ENCODE measurements at places on chromosomes 6 and 20.

- peak; percentile 33 for DNase-seq
Observed at GRCh38 chr20:19815553-19815991, 57.5 kb downstream of the RIN2 start.

DNA sequence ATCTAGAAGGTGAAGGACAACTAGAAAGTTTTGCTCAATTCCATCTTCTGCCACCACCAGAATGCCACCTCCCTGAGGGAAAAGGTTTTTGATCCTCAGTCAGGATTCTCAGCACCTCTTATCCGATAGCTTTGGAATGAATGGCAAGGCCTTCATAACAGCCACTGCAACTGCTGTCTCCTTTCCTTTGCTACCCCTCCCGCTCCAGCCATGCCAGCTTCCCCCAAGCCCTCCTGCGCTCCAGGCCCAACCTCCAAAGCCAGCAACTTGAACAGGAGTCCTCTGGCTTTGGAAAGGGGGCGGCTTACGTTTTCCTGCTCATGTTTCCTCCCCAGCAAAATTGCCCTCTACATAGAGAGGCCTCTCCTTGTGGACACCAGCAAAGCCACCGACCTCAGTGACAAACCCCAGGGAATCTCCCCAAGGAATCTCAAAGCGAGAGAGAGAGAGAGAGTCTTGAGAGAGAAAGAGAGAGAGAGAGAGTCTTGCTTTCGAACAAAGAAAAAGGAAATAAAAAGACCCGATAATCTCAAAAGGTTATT, 420 bp upstream of the BTN2A1 start:
- peak; percentile 56 for DNase-seq

GRCh38 chr20:63840405-63840828, 9.4 kb upstream of the ZBTB46 start:
- no peak for DNase-seq

DNA sequence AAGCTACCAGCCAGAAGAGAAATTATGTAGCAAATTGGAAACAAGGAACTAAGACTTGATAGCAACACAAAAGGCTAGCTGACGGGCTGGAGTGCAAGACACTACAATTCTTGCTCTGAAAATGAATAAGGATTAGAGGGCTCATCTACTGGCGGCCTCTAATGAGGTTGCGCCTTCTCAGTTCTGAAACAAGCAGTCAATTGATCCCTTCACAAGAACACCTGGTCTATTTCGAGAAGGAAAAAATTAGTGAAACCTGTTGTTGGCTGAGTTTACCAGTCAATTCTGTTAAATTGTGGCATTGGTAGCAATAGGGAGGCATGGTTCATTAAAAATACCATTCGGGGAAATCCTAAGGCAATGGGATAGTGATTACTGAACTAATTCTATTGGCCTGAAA, 74.8 kb upstream of the JARID2 start:
- DNase-seq = no peak

GRCh38 chr6:163782436-163783003, 368.0 kb downstream of the QKI start:
- no peak for DNase-seq

DNA sequence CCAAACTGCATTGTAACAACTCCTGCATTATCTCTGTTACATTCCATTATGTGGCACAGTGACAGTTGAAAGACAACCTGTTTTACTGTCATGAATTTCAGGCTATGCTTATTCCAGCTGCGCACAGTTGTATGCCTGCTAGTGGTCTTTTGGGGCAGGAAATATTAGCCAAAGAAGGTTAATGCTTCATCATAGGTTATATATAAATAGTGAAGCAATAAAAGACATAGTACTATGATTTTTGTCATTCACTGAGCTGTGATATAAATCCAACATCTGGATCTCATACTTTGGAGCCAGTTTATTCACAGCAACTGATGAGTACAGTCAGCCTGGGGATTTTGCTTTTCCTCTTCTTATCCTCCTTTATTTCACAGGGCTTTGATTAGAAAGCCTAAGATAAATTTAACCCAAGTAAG, 55.6 kb downstream of the FILIP1 start:
- no peak for DNase-seq

- DNase-seq = no peak
Observed at GRCh38 chr6:52620906-52621190, 44.0 kb upstream of the TRAM2 start.

DNA sequence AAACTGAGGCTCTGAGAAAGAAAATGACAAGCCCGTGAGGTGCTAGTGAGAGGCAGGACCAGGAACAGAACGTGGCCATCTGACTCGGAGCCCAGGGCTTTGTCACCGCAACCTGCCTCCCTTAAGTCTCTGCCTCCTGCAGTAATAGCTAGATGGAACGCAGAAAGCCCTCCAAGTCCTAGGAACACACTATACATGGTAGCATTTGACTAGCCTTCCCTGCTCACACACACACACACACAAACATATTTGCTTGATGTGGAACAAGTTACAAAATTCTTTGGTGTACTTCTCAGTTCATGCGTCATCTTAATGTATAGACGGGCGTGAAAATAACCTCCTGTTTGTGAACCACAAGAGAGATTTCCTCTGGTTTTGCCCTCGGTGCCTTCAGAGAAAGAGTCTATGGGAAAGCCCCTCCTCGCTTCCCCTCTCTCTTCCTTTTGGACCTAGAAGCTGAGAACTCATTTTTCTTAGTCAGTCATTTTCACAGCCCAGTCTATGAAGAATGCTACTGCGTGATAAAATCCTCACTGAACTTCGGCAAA, 38.8 kb downstream of the C6orf52 start:
- no peak for DNase-seq

GRCh38 chr20:7362601-7363000, 577.7 kb downstream of the HAO1 start:
- no peak for DNase-seq

GRCh38 chr20:10560686-10561085, 113.1 kb downstream of the JAG1 start:
- no peak for DNase-seq

DNA sequence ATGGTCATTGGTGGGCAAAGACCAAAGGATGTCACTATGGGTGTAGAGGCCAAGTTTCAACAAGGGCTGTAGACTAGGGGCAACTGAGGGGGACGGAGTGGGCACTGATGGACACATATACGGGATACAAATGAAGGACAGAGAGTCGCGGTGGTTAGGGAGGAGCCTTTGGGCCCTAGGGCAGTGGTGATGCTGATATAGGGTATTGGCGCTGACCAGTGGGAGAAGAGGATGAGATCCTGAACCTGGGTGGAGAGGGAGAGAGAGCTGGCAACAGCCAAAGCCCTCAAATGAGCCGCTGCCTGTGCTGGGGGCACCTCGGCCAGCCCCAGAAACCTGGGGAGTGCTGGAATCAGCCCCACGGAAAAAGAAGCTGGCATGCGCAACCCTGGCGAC, 1.6 kb downstream of the CDH22 start:
- no peak for DNase-seq

- no peak for DNase-seq
Observed at GRCh38 chr6:29845405-29846006, 17.9 kb downstream of the HLA-G start.

- DNase-seq = no peak
Observed at GRCh38 chr6:47147836-47148344, 105.8 kb upstream of the ADGRF1 start.

DNA sequence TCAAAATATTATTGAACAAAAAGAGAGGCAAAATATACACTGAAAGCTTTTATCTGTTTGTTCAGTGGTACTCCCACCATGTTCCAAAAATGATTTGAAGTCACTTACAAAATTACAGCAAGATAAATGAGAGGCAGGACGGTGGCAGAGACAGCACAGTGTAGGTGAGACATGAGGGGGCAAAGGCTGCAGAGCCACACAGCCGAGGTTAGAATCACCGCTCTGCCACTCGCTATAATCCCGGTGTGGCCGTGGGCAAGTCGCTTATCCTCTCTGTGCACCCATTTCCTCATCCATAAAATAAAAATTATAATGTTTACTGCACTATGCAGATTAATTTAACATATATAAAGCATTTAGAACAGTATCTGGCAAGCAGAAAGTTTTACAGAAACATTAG, 140.1 kb upstream of the BEND6 start:
- no peak for DNase-seq

- no peak for DNase-seq
Observed at GRCh38 chr20:24683676-24684075, 214.2 kb downstream of the SYNDIG1 start.

DNA sequence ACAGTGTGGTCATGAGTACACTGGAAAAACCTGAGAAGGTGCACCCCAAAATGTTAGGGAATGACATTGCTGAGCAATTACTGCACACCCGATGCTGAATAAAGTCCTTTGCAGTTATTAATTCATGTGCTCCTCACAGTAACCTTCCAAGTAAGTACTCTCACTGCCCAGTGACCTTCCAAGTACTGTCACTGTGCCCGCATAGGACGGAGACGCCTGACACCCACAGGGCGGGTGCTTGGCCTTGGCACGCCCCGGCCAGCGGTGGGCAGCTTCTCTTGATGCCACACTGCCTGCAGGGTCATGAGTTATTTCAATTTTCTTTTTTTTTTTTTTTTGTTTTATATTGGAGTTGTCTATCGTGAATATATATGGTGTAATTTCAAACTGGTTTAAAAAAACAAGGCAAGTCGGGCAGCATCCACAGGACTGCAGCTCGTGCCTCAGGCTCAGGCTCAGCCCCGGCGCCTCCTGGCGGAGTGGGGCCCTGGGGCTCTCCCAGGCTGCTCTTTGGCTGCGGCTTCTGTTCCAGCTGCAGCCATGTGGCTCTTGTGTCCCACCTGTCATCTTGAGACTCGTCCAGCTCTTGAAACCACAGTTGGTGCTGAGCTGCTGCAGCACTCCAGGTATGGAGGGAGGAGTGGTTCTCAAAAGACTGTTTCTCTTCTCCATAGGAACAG, 27.0 kb downstream of the PNLDC1 start:
- DNase-seq = no peak

GRCh38 chr6:132007474-132008190, 56.5 kb upstream of the CCN2 start:
- DNase-seq = no peak

GRCh38 chr6:14470101-14470500, 352.5 kb downstream of the CD83 start:
- no peak for DNase-seq

- peak; percentile 45 for DNase-seq
Observed at GRCh38 chr6:26556263-26557070, 18.3 kb downstream of the HMGN4 start.

DNA sequence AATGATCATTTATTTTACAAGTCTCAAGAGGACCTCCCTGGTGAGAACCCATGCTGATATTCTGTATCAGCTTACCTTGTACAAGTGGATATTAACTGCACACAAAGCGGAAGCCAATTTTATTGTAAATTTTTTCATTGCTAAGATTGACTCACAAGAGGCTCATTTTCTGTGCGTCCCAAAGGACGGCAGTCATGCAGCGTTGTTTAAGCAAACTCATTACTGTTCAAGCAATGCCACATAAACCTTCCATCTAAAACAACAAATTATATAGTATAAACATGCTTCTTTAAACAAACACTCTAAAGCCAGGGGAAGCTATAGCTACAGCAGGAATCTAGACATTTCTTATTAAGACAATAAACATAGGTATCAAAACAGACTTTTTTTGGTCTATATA, 575.3 kb downstream of the FRK start:
- DNase-seq = no peak

- no peak for DNase-seq
Observed at GRCh38 chr6:125882243-125882642, 74.3 kb upstream of the HINT3 start.

DNA sequence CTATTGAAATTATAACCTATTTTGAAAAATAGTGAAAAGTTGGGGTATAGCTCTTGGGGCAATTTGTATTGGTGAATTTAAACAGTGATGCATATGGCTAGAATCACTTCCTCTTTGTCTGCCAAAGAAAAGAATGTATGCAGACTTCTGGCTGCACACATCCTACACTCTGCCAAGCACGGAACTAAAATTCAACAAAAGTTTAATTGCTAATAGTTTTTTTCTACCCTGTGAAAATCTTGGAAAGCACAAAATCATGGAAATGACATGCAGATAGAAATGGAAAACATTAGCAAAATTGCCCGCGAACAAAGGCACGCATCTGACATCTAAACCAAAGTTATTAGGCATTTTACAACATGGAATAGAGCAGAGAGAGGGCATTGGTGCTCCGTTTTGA, 106.4 kb upstream of the PDE10A start:
- no peak for DNase-seq

GRCh38 chr6:136471922-136472321, 78.3 kb downstream of the MAP7 start:
- no peak for DNase-seq

GRCh38 chr6:44133003-44133931, 5.9 kb downstream of the TMEM63B start:
- peak; percentile 44 for DNase-seq

DNA sequence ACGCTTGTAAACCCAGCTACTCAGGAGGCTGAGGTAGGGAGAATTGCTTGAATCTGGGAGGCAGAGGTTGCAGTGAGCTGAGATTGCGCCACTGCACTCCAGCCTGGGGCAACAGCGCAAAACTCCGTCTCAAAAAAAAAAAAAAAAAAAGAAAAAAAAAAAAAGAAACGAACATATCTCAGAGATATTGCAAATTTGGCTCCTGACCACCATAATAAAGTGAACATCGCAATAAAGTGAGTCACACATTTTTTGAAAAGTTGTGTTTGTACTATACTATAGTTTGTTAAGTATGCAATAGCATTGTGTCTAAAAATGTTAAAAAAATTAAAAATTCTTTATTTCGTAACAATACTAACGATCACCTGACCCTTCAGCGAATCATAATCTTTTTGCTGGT, 13.3 kb downstream of the RSPH9 start:
- no peak for DNase-seq

DNA sequence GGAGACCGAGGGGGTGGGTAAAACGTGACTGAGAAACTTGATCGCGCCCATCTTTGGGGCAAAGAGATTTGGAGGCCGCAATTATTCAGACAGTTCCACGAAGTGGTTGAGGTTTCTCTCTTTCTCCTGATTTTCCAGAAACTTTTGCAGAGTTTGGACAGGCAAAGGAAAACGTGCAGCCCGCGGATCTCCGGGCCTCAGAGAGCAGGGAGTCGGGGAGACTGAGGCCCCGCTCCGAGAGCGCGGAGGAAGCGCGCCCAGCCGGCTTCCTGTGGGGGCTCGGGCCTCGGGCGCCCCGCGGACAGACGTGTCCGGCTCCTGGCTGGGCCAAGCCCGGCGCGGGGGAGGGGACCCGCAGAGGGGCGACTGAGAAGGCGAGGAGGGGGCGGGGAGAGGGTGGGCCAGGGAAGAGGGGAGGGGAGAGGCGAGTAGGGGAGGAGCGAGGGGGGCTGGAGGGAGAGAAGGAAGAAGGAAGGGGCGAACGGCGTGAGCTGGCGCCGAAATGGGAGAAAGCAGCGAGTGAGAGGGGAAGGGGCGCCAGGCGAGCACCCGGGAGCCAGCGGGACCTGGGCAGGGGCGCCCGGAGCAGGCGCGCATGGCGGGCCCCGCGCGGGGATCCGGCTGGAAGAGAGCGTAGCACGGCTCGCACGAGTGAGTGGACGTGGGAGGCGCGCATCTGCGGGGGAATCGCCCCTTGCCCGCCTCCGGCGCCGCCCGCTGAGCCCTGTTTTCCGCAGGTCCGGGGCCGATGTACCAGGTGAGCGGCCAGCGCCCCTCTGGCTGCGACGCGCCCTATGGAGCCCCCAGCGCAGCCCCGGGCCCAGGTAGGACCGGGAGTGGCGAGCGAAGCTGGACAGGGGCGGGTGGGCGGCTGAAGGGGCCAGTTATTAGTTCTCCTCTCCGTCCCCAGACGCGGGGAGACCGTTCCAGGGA, at the start of gene MDFI:
Gene MDFI, plus strand, starts transcription at position 467 of the 933 bp plus-strand sequence. Its CDS starts 282 bp downstream, at position 749.
- no peak for DNase-seq

GRCh38 chr20:11582060-11582459, 335.6 kb upstream of the BTBD3 start:
- no peak for DNase-seq

GRCh38 chr20:59724457-59725366, 120.4 kb downstream of the PHACTR3 start:
- DNase-seq = no peak

GRCh38 chr6:107419733-107420132, 39.6 kb downstream of the PDSS2 start:
- no peak for DNase-seq

All from psoas muscle (tissue), 8 donors.